ENCODE measurements at places on chromosomes 5 and 9.
A peak's percentile ranks its signal among the peaks of the same experiment; 100 is the strongest.

- DNase-seq: no peak
Observed at GRCh38 chr9:37626708-37627292, 24.0 kb upstream of the FRMPD1 start.

- DNase-seq: no peak
Observed at GRCh38 chr9:116987721-116988485, 300.8 kb downstream of the TRIM32 start.

GRCh38 chr5:179404321-179405053 is 59.2 kb upstream of the ADAMTS2 start:
- DNase-seq: no peak

- no peak for DNase-seq
Observed at GRCh38 chr9:121736934-121737462, 85.6 kb downstream of the DAB2IP start.

DNA sequence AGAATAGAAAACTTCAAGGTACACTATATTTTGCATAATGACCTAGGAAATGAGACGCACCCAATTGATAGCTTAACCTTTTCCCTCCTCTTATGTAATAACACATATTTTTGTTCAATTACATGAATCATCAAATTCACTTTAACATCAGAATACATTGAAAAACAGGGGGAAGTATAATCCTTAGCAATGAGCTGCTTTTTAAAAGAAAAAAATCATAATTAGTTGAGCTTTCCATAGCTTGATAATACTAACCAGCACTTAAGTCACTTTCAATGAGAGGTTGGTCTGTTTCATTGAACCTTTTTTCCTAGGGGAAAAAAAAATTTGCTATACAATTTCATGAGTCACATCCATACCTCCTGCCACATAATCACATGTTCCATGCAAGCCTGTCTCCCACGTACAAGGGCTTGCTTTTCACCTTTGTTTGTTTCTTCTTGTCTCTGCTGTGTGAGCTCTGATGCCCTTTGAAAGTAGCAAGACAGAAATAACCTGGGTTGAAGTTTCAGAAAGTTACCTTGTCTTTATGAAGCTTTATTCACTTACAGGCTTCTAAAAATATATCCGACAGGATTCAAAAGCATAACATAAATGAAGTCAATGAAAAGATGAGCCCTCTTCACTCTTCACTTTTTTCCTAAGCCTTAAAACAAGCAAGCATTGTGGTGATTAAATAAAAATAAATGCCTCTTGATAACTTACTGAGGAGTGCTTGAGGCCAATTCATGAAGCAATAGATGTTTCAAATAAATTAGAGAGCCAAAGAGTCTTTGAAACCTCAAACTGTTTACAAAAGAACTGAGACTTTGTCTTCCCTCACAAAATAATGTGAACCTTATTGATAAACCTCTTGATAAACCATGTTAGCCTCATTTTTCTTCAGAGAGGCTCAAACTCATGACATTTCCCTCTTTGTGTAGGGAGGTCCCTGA is 108.5 kb downstream of the FEM1C start:
- DNase-seq: no peak

DNA sequence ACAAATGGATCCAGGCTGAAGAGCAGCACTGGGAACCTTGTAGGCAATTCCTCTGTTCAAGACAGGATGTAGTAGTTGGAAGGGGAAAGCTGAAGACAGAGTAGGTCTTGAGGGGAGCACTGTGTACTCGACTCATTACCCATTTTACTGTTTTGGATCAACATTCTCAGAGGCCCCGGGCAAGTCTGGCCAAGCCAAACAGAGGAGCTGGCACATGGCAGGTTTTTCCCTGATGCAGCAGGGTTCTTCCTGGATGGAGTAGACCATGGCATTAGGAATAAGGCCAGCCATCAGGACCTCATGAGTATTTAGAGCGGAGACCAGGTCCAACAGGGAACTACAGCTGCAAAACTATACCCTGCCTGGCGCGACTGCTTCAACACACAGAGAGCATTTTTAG is 4.4 kb downstream of the SVEP1 start:
- no peak for DNase-seq

DNA sequence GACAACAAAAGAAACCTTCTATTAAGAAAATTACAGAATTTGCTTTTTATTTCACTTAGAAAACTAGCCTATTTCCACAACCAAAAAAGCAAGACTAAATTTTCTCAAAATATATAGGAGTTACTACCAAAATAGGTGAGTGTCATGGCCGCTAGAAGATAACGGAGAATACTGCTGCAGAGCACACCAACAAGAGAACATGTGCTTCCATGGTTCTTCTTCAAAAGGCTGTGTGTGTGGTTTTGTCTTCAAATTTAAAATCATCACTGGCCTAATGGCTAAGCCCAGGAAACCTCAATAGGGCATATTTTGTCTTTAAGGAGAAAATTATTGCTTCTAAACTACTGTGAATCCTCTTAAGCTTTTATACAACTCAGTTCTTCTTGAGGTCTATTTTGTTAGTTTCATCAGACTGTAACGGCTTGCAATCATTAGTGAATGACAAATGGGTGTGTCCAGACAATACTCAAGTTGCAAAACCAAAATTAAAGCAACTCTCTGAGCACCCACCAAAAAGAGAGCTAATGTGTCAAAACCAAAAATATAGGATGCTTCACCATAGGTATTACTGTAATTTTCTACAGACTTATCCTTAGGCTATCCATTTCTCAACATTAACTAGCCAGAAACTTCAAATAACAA is 3.3 kb downstream of the SETX start:
- no peak for DNase-seq

DNA sequence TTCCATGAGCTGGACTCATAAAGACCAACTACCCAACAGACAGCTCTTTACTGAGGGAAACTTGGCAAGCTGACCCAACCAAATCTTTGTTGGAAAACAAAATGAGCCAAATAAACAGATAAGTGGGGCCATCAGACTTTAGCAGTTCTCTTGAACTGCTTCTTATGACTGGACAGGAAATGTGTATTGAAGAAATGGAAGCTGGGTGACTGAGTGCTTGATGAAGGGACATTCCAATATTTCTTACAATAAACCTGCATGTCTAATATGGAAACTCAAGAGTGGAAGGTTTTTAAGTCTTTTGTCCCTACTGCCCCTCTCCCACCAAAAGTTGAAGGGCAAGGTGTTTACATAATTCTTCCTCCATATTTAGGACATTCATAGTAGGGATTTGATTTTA is 218.8 kb upstream of the NR4A3 start:
- DNase-seq: no peak

DNA sequence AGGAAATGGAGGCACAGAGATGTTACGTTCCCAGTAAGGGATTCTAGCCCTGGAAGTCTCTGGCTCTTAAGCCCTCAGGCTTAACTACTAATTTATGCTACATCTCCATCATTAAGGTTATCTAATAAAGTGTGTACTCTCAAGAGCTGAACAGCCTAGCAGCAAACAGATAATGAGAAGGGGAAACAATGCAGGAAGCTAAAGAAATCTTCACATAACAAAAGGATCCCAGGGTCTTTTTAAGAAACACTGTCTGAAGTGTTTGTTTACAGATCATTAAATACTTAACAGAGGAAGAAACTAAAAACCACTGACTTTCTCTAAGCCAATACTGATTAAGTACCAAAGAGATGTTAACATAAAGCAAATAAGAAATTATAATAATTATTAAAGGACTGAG is 129.0 kb downstream of the PAPPA start:
- no peak for DNase-seq

GRCh38 chr5:4098226-4098625 is 502.6 kb downstream of the IRX1 start:
- DNase-seq: no peak

- no peak for DNase-seq
Observed at GRCh38 chr9:84337252-84337651, 3.3 kb downstream of the SLC28A3 start.

DNA sequence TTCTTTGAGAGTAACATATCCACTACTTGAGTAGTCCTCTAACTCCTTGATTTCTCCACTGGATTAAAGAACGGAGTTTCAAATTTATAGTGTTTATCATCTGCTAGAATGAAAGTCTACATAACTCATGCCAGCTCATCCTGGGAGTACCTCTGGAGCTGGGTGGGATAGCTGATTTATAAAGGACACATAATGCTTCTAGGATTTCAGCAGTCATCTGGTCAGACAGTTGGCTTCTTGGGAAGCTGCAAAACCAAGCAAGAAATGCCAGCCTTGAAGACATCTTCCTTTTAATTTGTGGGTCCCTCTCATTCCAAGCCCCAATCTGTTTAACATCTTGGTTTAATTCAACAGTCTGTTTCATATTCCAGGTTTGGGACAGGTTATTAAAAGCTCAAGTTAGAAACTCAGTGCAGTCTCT is 3.2 kb downstream of the GALNT10 start:
- DNase-seq: no peak

GRCh38 chr5:68222310-68222709 is 6.8 kb downstream of the PIK3R1 start:
- DNase-seq: no peak

- DNase-seq: no peak
Observed at GRCh38 chr9:109889456-109889855, 109.5 kb downstream of the PALM2AKAP2 start.

- DNase-seq: no peak
Observed at GRCh38 chr9:113708821-113709713, 167.0 kb upstream of the ZNF618 start.

GRCh38 chr5:52895075-52895474 is 94.1 kb upstream of the ITGA2 start:
- DNase-seq: no peak

GRCh38 chr9:135376511-135377265 is 102.9 kb upstream of the PPP1R26 start:
- DNase-seq: no peak

DNA sequence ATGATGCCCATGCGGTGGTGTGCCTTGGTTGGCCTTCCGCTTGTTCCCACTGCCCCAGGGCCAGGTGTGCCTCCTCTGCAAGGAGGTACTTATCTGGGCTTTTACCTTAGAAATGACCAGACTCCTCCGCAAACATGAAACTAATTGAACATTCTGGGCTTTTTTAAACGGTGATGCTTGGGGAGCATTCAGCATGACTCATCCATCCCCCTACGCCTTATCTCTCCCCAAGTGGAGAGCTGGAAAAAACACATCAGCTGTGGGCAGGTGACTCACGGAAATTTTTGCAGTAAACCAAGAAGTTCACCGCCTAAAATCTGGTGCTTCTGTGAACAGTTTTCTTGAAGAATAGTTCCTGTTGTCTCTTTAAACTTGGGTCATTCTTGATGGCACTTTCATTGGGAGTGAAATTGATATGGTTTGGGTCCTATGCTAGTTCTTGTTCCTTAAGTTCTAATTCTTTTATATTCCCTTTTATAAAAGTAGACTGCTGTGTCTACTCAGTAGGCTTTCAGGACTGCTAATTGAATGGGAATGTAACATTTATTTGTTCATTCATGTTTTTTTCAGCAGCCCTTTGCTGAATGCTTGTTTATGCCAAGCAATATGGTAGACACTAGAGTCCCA is 39.6 kb downstream of the SFXN1 start:
- DNase-seq: peak; percentile 42

- DNase-seq: peak; percentile 30
Observed at GRCh38 chr9:85900504-85901201, 40.3 kb upstream of the NAA35 start.

GRCh38 chr9:126805554-126806262 is 868 bp downstream of the ZBTB43 start:
- peak; percentile 45 for DNase-seq

DNA sequence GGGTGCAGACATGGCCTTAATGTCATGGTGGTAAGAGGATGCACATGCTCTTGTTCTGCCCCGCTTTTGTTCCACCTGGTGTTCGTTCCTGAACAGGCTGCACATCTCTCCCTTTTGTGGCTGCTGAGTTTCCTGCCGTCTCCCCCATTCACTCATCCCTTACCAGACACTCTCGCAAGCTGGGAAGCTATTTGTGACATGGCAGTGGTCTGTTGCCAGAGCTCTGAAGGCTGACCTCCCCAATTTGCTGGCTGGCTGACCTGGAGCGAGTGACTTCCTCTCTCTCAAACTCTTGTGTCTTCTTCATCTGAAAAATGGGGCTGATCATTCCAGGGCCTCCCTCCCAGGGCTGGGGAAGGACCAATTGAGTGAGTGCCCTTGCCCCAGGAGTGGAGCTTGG is 35.9 kb downstream of the HRH2 start:
- DNase-seq: no peak
